ENCODE measurements at places on chromosomes 12 and 14.
A peak's percentile ranks its signal among the peaks of the same experiment; 100 is the strongest.

DNA sequence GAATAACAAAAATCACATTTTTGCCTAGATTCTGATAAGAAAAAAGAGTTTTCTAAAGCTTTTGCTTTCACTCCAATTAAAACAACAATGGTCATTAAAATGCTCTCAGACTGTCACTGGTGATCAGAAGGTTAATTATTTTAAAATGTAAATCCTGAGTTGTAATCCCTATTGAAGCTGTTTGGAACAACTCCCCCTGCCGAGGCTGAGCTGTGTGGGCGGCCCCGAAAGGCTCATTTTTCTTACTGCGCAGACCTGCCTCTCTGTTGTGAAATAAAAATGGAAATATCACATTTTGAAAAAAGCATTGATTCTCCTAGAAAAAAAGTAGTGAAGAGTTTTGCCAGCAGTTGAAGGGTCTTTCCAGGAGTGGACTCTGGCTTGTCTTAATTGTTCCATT is 174.8 kb upstream of the CDKN3 start:
- DNase-seq = no peak

DNA sequence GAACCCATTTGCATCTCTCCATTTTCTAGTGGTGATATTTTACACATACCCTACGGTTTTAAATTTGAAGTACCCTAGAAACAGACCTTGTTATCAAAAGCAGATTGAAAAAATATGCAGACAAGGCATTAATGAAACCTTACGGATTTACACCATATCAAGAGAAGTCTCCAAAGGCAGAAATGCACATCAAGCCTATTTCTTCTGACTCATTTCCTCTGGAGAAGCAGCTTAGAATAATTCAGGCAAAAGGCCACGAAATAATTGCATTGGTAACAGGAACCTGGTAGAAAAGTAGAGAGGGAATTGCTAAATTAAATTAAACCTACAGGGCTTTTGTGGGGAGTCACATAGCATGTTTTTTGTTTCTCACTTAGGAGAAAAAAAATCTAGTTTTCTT is 34.7 kb downstream of the KICS2 start:
- DNase-seq = no peak

DNA sequence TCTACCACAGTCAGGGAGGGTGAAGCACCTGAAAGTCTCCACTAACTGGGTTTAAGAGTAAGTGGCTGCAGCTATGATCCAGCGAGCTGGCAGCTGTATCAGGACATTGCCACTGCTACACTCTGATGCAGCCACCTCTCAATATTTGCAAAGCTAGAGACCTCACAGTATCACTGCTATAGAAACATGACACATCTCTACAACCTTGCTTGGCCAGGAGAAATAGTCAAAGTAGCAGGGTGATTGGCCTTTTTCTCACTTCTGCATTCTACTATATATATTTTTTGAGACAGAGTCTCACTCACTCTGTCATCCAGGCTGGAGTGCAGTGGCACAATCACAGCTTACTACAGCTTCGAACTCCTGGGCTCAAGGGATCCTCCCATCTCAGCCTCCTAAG is 9.3 kb upstream of the FMNL3 start:
- no peak for DNase-seq

- no peak for DNase-seq
Measured at GRCh38 chr12:114238808-114239207, 167.1 kb downstream of the TBX5 start.

GRCh38 chr14:99936056-99936455 is 129.2 kb upstream of the EVL start:
- DNase-seq = no peak

GRCh38 chr14:79179985-79180384 is 1009.8 kb downstream of the NRXN3 start:
- no peak for DNase-seq

DNA sequence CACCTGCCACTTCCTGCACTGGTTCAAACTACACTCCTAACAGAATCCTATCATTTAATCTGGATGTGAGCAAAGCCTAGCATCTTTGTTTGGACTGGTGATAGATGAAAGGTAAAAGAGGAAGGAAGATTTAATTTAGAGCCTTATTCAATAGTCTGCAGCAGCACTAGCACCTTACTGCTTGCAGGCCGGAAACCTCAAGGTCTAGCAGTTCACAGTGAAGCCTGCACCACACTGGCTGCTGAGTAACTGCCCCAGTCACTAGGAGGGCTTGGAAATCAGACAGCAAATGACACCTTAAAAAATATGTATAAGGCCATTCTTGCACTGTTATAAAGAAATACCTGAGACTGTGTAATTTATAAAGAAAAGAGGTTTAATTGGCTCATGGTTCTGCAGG is 358.0 kb downstream of the DAD1 start:
- DNase-seq = peak; percentile 36

DNA sequence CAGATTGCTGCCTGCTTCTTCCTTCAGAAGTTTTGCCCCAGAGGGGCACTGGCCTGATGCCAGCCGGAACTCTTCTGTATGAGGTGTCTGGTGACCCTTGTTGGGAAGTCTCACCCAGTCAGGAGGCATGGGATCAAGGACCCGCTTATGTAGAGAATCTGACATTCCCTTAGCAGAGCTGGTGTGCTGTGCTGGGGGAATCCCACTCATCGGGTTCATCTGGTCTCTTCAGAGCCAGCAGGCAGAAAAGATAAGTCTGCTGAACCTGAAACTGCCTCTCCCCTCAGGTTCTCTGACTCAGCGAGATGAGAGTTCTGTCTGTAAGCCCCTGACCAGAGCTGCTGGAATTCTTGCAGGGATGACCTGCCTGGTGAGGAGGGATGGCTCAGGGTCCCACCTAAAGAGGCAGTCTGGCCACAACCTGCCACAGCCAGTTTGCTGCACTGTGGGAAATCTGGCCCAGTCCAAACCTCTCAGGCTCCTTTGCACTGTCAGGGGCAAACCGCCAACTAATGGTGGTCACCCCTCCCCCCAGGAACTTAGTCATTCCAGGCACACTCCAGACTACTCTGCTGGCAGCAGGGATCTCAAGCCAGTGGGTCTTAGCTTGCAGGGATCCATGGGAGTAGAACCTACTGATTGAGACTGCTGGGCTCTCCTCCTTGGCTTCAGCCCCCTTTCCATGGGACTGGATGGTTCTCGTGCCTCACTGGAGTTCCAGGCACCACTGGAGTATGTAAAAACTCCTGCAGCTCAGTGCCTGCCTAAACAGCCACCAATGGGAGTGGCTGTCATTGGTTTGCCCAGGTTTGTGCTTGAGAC is 4.1 kb downstream of the CLEC2D start:
- DNase-seq = peak; percentile 66

DNA sequence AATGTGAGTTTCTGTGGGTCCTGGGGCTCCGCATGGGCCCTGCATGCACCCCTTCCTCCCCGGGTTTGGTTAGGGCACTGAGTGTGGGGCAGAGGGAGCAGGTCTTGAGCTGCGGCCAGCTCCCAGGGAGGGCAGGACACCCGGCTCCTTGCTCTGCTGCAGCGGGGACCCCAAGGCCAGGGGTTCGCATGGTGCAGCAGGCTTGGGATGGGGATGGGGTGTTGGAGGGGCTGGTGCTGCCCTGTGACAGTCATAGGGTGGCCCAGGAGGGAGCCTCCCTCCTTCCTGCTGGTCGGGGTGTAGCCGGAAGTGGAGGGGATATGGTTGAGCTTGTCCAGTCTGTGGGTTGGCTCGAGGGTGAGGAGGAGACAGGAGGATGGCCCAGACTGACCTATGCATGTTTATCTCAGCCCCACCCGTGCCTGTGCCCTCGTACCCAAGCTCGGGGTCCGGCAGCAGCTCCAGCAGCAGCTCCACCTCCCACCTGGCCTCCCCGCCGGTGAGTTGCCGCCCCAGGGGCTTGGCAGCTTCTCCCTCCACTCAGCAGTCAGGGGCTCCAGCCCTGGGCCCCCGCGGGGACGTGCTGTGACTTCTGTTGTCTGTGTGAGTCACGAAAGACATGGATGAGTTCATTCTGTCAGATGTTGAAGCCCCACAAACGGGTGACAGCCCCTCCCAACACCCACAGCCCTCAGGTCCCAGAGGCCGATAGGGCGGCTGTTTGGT is 16.0 kb downstream of the ULK1 start:
- no peak for DNase-seq
